ENCODE measurements at places on chromosomes 13 and 19.
A peak's percentile ranks its signal among the peaks of the same experiment; 100 is the strongest.

DNA sequence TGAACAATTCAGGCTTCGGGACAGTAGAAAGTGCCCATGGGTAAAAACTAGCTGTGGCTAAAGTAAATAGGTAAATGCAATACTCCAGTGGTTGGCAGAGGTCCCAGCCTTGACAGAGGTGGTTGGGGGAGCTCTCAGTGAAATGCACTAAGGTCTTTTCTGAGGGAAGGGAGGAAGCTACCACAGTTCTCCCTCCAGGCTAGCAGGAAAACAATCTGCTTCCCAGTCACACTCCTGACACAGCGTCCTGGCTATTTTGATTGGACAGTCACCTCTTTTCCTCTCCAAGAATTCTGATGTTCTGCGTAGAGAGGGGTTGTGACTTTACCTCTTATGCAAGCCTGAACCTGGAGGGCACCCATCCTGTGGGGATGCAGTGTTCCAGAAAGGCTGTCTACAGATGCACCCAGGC lies 128.7 kb downstream of the CYSLTR2 start:
- DNase-seq = no peak

DNA sequence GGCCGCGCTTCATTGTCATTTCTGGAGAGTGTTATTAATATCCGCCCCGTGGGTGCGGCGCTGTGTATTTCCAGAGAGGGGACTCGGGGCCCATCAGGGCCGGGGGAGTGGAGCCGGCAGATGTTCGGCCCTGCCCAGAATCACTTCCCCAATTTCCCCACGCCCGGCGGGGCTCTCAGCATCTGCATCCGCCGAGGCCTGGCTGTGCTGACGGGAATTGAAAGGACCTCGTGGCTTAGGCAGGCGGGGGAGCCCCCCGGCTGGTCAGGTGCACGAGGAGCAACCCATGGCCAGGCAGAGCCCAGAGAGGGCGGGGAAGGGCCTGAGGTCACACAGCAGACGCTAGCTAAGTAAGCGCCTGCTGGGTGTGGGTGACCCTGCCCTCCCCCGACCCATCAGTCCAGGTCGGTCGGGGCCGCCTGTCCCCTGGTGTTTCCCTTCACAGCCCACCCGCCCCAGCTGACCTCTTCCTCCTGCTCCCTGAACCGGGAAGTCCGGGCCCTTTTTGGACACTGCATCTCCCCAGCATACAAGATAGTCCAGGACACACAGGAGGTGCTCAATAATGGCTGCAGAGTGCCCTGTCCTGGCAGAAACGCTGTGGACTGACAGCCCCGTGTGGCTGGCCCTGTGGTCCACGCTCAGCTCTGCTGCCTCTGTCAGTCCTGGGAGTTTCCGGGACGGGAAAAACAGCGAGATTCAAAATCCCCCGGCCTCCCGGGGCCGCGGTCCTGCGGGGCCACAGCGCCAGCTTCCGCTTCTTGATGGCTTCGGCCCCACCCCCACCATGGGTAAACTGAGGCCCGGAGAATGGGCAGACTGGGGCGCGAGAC lies 22.1 kb downstream of the ARID3A start:
- no peak for DNase-seq

DNA sequence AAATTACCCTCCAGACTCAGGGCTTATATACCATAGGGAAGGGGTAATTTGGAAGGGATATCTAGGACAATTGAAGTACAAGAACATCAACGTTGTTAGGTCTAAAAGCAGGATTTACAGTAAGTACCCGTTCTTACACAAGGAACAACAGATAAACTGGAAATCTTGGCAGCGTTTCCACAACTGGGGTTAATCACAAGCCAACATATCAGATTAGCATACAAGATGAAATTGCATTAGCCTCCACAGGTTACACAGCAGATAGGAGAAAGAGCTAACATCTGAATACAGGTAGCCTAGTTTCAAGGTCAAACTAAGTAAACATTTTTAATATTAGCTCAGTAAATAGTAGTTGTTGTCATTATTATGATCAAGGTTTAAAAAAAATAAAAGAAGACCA lies 1214.0 kb upstream of the PCDH20 start:
- no peak for DNase-seq

DNA sequence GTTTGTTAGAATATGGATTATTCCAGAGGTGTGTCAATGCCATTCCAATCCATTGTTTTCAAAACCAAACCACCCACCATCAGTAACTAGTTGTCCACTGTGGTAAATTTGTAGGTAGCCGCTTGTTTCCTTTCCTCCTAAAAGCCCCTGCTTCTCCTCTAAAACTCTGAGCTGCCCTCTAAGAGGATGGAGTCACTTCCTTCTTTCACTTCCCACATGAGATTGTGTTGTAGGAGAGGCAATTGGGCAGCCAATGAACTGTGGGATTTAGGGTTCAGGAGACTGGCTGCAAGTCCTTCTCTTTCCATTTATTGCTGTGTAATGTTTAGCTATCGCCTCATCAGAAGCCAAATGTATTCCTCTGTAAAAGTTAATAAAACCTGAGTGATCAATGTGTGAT lies 49.9 kb upstream of the RFXAP start:
- DNase-seq = no peak

GRCh38 chr19:55640043-55640576 lies 692 bp upstream of the ZNF580 start:
- DNase-seq = peak; percentile 71

GRCh38 chr19:18595475-18595874 lies 6.9 kb downstream of the REX1BD start:
- no peak for DNase-seq

Measured in AG08395 (cell line).